ENCODE measurements at places on chromosomes 3 and 15.

DNA sequence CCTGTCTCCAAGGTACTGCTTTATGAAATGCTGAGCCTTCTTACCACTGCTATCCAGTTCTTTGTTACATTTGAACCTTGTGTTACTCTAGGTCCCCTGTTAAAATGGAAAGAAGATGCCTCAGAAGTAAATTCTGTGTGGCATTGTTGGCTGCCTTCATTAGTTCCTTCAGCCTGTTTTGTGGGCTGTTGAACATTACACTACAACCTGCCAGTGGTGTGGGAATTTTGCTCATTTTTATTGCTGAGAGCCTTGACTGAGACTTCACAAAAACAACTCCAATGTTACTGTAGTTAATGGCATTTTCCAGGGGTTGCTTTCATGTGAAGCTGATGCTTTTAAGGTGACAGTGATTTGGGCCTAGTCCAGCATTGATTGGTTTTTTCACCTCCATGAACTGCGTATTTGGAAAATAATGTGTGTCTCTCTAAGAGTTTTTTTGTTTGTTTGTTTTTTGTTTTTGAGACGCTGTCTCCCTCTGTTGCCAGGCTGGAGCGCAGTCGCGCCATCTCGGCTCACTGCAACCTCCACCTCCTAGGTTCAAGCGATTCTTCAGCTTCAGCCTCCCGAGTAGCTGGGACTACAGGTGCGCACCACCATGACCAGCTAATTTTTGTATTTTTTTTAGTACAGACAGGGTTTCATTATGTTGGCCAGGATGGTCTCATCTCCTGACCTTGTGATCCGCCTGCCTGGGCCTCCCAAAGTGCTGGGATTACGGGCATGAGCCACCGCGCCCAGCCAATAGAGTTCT, 4.3 kb downstream of the MAPK6 start:
- DNase-seq, result no peak

DNA sequence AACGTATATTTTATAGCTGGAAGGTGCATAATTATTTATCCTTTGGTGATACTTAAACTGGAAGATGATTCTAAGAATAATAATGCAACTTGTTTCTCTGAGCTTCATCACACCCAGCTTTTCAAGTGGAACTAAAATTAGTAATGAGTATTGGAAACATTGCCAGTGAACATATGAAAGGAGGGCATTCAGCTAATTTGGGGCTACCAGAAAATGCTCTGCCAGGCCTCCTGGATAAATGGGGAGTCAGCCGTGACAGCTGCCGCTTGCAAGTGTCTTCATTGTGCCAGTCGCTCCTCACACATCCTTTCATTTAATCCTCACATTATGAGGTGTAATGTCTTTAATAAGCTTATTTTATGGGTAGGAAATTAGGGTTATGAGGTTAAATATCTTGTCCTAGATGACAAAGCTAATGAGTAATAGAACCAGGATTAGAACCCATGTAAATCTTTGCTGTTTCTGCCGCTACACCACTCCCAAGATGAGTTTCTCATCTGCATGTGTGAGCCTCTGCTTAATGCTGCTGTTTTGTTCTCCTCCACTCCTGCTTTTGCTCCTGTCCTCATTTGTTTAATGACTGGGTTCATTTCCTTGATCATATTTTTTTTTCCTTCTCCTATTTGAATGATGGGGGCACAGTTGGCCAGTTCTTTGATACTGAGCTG, 155.7 kb downstream of the PLCL2 start:
- DNase-seq, result no peak

DNA sequence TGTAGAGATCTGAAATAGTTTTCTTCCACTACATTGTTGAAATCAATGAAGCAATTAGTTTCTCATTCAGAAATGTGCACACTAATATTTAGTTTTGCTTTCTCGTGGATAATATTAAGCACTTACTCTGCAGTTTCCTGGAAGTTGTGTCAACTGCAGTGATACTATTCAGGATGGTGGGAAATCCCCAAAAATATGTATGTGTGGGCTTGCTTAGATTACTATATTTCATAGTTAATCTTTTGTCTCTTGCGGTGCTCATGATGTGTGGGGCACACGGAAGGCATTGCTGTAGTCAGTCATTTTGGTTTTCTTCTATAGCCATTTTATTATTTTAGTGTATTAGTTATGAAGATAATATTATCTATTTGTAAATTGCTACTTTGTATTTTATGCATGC, 19.7 kb downstream of the RAB11A start:
- DNase-seq, result no peak

DNA sequence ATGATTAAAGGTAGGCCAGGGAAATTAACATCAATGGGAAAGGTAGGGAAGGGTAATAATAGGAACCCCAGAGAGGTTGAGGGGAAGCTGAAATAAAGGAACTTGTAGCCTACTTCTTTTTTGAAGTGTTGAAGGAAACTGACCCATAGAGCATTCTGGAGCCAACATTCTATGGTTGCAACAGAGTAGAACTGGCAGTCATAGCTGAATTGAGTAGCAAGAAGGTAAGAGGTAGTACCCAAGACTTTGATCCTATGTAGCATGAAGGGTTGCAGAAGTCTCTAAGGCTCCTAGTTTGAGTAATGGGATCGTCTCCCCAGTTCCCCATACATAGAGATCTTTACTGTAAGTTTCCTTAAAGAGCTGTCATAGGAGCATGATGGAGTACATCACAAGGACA, 7.4 kb upstream of the ZNF774 start:
- DNase-seq, result no peak

- DNase-seq, result no peak
Measured at GRCh38 chr3:38653685-38654537, 4.4 kb upstream of the SCN5A start.

DNA sequence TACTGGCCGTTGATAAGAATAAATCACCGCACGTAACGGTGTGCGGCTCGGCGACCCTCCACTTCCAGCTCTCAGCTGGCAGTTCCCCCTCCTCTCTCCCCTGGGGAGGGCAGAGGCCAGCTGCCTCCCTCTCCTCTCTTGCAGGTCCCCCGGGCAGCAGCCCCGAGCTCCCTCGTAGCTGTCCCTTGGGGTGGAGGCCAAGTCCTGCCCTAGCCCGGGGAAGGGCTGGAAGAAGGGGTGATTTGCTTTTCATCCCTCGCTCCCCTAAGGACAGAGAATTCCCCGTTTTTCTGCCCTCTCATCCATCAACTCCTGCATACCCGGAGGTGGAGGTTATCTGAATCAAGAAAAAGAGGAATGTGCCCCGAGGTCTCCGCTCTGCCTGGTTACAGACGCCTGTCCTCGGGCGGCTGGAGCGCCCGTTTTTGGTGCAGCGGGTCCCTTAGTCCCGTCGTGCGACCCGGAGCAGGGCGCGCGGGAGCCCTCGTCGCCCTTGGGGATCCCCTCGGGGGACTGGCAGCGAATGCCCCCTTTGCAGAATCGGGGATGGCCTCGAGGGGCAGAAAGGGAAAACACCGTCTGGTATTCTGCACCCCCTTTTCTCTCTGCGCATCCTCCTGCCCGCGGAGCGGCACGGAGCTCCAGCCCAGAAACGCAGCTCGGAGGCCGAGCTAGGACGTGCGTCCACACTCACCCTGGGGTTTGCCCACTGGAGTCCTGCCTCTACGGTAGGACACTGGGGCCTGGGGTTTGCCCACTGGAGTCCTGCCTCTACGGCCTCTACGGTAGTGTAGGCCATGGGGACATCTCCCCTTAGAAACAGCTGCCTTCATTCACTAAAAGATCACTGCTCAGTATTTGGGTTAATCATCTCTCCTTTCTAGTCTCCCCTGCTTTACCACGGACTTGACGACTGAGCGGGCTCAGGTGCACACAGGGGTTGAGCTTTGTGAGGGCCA, 2.2 kb downstream of the PTPRG start:
- no peak for DNase-seq

DNA sequence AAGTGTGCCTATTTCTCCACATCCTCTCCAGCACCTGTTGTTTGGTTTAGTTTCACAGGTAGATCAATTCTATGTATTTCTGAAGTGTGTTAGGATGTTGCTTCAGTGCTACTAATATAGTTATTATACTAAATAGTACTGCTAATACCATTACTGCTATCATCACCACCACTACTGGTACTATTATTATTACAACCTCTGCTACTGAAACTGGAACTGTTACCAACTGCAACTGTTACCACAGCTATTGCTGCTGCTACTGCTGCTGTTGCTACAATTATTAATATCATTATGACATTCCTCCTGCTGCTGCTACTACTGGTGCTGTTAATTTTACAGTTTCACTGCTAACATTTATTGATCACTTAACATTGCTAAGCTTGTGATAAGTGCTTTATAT, 8.3 kb upstream of the LMOD3 start:
- no peak for DNase-seq

- no peak for DNase-seq
Measured at GRCh38 chr3:109155828-109156227, 19.3 kb downstream of the C3orf85 start.

GRCh38 chr3:156615592-156616173, 58.7 kb upstream of the TIPARP start:
- no peak for DNase-seq

GRCh38 chr3:166570102-166570501, 732.9 kb upstream of the BCHE start:
- no peak for DNase-seq

All from activated CD8-positive, alpha-beta memory T cell treated with anti-CD3 and anti-CD28 coated beads for 1 hour (primary cell).